GM12892 (cell line): ENCODE measurements at places on chromosomes 1 and 21.
A peak's percentile ranks its signal among the peaks of the same experiment; 100 is the strongest.

- DNase-seq, result no peak
These were observed 168.3 kb downstream of the RHOU start for GRCh38 chr1:228903434-228904071.

DNA sequence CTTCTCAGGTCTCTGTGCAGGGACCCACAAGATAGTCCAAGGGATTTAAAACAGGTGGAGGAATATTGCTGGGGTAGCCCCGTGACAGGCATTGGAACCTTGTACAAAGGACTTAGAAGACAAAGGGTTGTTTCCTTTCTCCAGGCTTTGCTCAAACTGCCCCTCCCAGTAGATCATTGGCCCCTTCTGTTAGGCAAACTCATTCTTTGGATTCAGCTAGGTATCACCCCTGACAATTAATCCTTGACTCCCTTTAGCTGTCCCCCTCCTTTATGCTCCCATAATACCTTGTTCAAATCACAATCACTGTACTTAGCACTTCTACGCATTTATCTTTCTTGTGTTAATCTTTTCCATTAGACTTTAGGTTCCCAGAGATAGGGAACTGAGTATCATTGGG lies 360.5 kb downstream of the KCNH1 start:
- DNase-seq, result no peak

- no peak for DNase-seq
These were observed 79.2 kb downstream of the CD34 start for GRCh38 chr1:207831517-207832327.

DNA sequence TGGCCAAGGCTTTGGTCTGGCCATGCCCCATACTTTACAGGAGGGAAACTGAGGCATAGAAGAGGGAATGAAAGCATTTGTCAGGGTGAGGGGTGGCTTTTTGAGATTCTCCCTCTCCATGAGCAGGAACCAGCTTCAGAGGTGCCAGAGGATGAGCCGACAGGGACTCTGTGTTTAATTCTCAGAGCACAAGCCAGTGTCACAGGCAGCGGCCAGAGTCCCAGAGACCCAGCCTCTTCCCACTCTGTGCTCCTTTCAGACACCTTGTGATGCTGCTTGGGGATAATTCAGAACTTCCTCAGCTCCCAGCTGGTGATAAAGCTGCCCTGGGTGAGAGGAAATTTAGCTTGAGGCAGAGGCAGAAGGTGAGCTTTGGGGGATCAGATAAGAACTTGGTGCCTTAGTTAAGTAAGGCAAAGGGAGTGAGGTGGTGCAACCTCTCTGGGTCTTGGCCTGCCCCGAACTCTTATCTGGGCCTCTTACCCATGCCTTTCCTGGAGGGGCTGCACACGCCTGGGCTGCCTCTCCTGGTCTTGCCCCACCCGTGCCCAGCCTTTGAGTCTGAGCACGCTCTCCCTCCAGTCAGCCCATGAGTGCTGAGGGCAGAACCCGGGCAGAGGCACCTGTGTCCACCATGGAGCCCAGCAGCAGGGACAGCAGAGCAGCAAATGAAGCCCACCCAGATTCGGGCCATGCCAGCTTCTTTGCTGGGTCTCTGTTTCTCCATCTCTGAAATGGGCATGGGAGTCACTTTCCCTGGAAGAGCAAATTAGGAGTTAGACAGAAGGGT lies 175.6 kb upstream of the C1orf174 start:
- DNase-seq, result no peak

- no peak for DNase-seq
These were observed 91.9 kb downstream of the HUNK start for GRCh38 chr21:31964692-31965091.

GRCh38 chr21:32351428-32351827 lies 41.4 kb downstream of the URB1 start:
- no peak for DNase-seq

DNA sequence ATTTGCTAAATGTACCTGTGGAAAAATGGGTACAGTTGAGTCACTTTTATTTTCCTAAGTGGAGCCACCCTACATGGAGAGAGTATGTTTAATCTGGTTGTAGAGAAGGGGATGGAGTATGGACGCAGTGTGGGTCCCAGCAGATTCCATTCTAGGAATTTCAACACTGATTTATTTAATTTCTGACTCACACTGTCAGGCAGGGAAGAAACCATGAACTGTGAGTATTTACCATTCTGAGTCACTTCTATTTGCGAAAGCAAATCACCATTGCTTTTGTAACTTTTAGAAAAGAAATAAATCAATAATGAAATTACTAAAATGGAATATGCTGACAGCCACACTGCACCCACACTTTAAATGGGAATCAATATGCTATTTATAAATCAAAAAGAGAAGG lies 339.0 kb downstream of the DSCAM start:
- DNase-seq, result no peak

GRCh38 chr1:55169126-55169525 lies 46.0 kb downstream of the USP24 start:
- no peak for DNase-seq

- DNase-seq, result no peak
These were observed 53.4 kb downstream of the RPS6KA1 start for GRCh38 chr1:26582836-26583460.

- DNase-seq, result no peak
These were observed 72.6 kb downstream of the DOP1B start for GRCh38 chr21:36229181-36229580.

- DNase-seq, result no peak
These were observed 32.8 kb downstream of the SNAP47 start for GRCh38 chr1:227768125-227768439.

DNA sequence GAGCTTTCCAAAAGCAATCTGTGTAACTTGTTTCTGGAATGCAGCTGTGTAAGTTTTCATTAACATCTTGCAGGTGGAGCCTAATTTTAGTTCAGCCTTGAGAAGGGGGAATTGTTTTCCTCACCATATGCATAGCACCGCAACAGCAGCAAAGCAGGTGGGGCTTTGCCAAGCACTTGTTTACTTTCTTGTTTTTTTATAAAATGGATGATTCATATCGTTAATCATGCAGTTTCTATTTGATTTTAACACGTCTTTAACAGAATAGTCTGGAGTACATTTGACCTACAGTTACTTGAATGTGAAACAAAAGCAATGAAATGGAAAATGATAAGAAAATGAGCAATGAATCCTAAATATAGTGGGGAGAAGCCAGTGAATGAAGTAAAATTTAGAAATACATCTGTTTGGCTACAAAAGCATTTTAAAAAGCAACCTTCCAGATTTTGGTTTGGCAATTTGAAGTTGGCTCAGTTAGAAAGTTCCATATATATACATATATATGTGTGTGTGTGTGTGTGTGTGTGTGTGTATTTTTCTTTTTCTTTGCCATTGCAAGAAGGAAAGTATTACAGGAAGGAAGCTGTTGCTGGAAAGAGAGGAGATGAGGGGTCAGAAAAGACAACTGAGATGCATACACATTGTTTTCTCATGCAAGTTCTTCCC lies 119.0 kb upstream of the ADGRL2 start:
- no peak for DNase-seq

DNA sequence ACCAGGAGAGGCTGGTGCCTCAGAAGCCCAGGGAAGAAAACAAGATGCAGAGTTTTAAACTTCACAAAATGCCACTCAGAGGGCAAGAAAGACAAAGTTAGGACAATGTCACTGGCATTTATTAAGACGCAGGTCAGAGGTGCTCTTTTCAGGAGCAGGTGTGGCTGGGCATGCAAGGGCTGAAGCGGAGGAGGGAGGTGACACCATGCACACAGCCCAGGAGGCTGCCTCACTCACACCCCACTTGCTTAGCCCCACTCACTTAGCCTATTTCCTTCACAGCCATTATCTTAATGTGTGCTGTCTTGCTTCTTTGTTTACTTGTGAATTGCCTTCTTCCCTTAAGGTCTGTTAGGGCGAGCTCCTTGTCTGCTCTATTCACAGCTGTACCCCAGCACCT lies 17.2 kb downstream of the HIVEP3 start:
- no peak for DNase-seq

DNA sequence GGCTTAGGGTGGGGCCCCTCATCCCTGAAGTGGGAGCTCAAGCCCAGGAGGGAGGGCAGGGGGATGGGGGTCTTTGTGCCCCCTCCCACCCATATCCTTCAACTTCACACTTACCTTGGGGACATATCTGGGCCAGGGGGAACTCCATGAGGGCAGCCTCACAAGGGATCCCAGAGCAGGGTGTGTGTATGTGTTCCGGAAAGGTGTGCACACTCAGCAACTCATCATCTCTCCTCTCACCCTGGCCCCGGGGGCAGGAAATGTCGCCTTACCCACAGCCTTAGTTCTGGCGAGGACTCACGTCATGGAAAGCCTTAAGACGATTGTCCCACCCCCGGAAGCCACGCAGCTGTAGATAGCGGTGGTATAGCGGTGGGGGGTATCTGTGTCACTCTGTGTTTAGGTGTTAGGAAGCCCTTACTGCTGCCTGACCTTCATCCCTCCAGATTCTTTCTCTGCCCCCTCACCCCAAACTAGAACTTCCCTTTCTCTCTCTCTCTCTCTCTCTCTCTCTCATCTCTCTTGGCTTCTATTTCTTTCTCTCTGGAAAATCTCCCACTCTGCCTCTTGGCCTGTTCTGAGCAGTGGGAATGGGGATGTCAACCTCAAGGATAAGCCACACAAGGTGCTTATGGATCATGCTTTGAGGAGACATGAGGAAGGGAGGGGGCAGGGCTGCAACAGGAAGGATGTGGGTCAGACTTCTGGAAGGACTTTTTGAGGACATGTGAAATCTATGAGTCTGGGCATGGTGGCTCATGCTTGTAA lies at the start of gene SH2D2A:
Gene SH2D2A, minus strand, starts transcription at position 288 of the 768 bp plus-strand sequence. Its CDS starts 140 bp downstream, at position 148.
- DNase-seq, result peak; percentile 67

DNA sequence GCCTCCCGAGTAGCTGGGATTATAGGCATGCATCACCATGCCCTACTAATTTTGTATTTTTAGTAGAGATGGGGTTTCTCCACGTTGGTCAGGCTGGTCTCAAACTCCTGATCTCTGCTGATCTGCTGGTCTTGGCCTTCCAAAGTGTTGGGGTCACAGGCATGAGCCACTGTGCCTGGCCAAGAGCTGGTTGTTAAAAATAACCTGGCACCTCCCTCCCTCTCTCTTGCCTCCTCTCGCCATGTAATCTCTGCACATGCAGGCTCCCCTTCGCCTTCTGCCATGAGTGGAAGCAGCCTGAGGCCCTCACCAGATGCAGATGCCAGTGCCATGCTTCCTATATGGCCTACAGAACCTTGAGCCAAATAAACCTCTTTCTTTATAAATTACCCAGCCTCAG lies 74.7 kb upstream of the TLR5 start:
- DNase-seq, result no peak

DNA sequence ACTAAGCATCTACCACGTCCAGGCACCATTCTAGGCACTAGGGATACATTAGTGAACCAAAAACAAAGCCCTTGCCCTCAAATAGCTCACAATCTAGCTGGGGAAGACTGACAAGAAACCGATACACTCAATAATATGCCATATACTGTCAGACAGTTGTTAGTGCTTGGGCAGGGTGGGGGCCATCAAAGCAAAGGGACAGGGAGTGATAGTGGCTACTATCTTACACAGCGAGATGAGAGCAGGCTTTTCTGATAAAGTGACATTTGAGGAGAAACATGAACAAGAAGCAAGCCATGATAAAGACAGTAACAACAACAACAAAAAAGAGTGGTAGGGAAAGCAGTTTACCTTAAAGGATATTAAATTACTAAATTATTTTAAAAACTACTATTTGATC lies 41.1 kb downstream of the ERO1B start:
- no peak for DNase-seq

GRCh38 chr1:157971769-157972168 lies 21.7 kb upstream of the KIRREL1 start:
- no peak for DNase-seq

- DNase-seq, result no peak
These were observed 113.1 kb downstream of the OLFML2B start for GRCh38 chr1:161910604-161911003.

DNA sequence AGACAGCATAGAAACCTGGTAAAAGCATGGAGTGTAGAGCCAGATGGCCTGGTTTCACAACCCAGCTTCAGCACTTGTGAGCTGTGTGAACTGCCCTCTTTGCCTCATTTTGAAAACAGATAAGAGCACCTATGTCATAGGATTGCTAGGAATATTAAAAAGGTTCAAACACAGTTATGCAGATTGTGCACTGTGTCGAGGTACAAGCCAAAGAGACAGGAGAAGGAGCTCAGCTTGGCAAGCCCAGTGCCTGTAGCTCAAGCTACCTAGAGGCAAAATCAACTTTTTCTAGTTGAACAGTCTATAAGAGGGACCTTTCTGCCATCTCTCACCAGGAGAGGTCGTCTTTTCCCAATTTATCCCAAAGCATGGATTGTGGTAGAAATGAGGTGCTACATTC lies 5.0 kb downstream of the CHODL start:
- DNase-seq, result no peak

DNA sequence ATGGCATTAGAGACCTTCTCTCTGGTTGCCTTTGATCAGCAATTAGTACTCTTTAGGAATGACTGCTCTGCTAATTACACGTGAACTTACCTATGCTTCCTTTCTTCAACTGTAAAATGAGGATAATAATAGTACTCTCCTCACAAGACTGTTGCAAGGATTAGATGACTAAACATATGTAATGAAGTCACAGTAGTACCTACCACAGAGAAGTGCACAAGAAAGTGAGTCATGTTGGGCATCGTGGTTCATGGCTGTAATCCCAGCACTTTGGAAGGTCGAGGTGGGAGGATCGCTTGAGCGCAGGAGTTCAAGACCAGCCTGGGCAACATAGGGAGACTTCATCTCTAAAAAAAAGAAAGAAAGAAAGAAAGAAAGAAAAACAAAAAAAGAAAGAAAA lies 68.1 kb upstream of the AK4 start:
- DNase-seq, result no peak

DNA sequence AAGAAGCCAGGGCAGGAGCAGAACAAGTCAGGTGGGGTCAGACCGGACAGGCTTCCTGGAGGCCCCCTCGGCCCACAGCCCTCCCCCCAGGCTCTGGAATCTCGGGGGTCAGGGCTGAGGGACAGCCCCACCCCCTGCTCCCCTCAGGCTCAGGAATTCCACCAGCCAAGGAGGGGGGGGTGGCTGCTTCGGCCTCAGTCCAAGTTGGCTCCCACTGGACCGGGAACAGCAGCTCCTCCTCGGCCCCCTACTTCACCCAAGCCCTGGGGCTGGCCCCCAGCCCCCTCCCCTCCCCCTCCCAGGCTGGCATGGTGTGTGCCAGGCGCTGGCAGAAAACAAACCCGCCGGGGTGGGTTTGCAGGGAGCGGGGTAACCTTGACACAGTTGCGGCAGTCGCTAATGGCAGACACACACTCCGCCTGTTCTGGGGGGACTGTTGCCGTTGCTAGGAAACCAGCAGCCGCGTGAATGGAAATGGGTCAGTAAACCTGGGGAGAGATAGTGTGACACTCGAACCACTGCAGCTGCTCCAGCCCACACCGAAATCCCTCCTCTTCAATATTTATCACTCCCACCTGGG lies 32.4 kb downstream of the AHDC1 start:
- no peak for DNase-seq

DNA sequence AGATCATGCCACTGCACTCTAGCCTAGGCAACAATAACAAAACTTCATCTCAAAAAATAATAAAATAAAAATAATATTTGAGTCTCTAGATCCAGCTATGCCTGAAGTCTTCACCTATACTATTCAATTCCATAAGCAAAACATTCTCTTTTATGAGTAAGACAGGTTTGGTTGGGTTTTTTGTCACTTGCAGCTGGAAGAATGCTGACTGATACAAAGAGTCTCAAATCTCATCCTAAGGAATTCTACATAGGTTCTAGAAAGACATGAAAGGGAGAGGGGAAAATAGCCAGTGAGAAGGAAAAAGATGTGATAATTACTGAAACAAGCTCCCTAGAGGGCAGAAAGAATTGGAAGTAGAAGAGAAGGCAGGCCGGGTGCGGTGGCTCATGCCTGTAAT lies 30.4 kb upstream of the MED18 start:
- no peak for DNase-seq
